CD4-positive, CD25-positive, alpha-beta regulatory T cell (primary cell): ENCODE measurements at places on chromosomes 7 and 10. TPM values are rescaled to one million over a fixed set of nuclear protein-coding genes. Genes with fewer than 3 reads are reported as not detected.

Gene SLC18A3
- total RNA-seq, result not detected

GRCh38 chr10:93850031-93851015 lies 43.5 kb upstream of the SLC35G1 start:
- DNase-seq, result no peak

Gene TMEM254
- total RNA-seq, result 10.7 TPM

Gene TRPV6
- not detected for total RNA-seq

Gene IFIT1
- 6.1 TPM for total RNA-seq

Gene TACC2
- not detected for total RNA-seq

DNA sequence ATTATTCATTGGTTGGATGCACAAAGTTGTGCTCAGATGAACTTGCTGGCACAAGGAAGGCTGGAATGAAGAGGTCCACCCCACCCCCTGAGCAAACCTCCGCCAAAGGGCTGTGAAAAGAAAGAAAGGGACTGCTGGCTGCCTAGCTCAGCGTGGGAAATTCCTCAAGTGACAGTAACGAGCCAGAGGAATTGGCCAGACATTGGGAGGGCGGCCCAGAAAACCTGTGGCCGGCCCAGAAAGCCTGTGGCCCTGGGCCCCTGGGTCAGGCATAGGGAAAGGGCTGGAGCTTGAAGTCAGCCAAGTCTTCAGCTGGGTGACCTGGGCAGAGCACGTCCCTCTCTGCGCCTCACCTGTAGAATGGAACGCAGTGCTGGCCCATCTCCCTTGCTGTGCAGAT lies 30.6 kb upstream of the CTBP2 start:
- DNase-seq, result no peak

GRCh38 chr10:95414844-95415485 lies 124.2 kb upstream of the PDLIM1 start:
- DNase-seq, result no peak
